ENCODE measurements at places on chromosomes 16 and 17.

DNA sequence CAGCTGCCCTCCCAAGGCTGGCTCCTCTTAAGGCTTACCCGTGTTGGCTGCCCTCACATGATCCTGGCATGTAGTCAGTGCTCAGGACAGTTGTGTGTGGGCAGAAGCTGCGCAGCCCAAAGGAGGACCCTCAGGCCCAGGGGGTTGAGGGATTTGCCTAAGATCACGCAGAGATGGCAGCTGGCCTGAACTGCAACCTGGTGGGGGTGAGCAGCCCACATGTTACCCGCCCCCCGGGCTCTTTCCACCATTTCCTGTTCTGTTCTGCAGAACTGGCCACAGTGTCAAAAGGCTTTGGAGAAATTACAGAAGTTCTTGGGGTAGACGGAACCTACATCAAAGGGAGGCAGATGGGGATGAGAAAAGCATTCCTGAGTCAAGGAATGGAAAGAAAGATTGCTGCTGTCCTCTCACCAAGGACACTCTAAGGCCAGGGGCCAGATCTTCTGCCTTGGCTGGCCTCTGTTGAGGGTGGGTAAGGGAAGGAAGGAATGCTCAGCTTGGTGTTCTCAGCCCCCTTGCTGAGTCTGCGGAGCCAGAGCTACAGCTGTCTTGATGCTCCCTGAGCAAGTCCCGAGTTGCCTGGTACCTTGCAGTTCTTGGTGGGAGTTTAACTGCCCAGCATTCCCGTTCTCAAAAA, 53.0 kb downstream of the EPN2 start:
- no peak for DNase-seq

DNA sequence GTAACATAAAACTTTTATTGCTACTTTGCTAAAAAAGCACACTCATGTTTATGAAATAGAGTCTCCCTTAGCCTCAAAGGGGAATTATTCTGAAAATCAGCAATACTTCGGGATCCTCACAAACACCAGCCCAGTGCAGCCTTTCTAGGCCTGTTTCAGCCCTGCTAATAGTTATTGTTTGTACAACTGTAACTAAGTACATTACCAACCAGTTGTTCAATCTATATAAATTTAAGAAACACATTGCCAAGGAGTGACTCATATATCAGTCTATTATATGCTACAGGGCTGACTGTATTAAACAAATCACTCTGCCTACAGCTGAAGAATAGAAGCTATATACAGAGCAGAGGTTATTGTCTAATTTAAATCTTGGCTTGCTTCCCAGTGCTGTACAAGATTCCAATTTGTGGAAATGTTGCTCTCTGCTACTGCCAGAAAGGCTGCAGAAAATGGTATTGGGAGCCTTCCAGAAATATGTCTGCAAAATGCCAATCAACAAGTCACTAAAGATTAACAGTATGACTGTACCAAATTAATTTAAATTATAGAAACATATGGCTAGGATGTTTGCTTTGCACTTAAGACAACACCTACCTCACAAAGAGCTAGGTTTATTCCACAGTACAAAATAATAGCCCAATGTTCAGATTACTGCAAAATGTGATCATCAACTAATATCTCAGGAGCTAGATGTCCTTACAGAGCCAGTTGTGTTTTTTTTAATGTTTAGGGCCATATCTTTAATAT, 49.7 kb downstream of the TOX3 start:
- DNase-seq = no peak

DNA sequence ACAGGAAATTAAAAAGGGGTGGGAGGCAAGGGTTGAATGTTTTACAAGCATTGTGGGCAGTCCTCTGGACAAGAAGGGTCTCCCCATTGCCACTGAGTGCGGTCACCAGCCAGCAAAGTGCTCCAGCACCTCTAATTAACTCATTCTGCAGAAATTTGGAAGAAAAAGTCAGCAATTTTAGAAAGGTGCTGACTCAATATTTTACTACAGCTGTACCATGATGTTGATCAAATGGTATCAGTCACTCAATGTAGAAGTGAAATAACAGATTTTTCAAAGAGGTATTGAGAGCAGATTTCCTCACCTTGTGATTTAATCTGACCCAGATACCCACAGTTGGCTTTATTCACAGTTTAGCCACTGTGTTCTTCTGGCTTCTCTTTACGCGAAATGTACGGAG, 96.7 kb downstream of the PMP22 start:
- no peak for DNase-seq

GRCh38 chr17:81702934-81703746, at the start of gene MRPL12:
TSS of gene MRPL12 (plus strand) at chr17:81703367. CDS start at chr17:81703502, 135 bp downstream.
- DNase-seq = peak; percentile 82

DNA sequence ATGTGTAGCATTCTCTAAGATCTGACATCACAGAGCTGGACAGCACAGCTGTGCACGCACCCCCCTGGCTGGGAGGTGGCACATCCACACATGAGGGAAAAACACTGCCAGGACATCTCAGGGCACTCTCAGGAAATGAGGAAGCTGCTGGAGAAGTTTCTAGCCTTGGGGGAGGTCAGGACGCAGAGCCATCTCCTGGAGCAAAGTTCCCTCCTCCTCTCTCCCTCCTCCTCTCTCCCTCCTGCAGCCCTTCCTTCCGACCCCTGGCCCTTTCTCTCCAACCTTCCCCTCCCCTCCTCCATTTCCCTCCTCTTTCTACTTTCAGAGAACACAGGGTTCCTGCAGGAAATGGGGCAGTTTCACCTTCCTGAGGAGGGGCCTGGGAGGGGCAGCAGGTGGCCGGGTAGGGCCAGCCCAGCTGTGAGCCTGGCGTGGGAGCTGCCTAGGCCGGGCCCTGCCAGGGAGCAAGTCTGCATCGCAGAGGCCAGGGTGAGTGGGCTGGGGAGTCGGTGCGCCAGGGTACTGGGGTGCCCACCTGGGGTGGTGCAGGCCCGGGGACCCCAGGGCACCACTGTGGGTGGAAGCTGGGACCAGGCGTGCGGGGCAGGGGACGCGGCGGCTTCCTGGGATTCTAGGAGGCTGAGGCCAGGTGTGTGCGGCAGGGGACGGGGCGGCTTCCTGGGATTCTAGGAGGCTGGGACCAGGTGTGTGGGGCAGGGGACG, at the start of gene DPEP1:
Gene DPEP1 (plus strand): TSS at position 412 of the 723 bp plus-strand sequence. CDS start 16,769 bp downstream, outside the sequence.
- DNase-seq = no peak

GRCh38 chr16:15704545-15704987, 54.5 kb downstream of the NDE1 start:
- peak; percentile 68 for DNase-seq

GRCh38 chr17:1946021-1946932, 78.9 kb downstream of the RTN4RL1 start:
- DNase-seq = no peak

DNA sequence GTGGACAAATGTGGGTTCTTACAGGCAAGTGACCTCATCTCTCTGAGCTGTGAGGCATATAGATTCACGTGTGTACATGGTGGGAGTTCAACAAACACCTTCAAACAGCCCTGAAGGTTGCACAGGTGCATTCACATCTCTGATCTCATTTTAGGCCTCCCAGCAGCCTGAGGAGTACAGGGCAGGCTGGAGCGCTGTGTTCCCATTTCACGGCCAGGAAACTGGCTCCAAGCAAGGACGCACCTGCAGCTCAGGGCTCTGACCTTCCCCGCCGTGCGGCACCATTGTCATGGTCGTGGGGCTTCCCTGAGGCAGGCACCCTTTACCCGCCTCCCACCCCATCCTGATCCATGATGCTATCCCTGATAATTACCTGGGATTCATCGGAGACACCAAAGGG, 4.8 kb upstream of the CD300A start:
- no peak for DNase-seq

- peak; percentile 1 for DNase-seq
Observed at GRCh38 chr16:74107795-74108610, 188.6 kb upstream of the PSMD7 start.

GRCh38 chr16:12079412-12079965, 103.0 kb downstream of the SNX29 start:
- peak; percentile 45 for DNase-seq

DNA sequence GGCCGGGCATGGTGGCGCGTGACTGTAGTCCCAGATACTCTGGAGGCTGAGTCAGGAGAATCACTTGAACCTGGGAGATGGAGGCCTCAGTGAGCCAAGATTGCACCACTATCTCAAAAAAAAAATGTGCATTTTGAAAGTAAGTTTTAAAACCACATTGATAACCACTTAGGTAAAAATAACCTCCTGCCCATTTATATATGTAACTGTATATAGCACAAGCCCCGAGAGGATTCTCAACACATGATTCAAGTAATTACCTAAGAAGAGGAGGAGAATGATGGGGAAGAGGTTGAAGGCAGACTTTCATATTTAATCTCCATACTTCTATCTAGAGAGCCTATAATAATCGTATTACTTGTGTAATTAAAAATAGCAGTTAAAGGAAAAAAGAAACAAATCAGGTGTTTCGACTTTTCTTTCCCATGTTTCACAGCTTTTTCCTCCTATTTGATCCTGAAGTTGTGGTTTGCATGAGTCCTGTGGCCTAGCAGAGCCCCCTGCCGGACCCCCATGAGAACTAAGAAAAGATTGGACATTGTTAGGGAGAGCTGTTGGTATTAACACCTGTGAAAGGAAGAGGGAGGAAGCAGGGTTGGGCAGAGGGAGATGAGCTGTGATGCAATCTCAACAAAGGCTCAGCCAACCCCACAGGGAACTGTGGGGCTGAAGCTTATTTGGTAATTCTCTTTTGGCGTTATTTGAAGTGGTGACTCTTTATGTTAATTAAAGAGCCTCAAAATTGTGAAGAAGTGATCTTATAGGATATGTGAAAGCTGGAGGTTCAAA, 22.1 kb downstream of the PMFBP1 start:
- DNase-seq = no peak

DNA sequence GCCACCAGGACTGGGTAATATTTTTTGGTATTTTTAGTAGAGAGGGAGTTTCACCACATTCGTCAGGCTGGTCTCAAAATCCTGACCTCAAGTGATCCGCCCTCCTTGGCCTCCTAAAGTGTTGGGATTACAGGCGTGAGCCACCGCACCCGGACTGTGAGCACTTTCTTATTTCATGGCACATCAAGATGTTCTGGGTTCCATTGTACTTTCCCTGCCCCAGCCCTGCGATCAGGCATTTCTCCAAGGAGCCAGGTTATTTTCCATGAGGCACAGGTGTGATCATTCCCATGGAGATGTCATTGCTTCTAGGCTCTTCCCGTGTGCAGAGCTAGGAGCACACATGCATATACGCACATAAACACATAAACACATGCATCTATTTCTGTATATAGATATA, 2.6 kb upstream of the ANKRD40CL start:
- DNase-seq = no peak

- DNase-seq = no peak
Observed at GRCh38 chr17:69764146-69764545, 310.9 kb upstream of the KCNJ16 start.

DNA sequence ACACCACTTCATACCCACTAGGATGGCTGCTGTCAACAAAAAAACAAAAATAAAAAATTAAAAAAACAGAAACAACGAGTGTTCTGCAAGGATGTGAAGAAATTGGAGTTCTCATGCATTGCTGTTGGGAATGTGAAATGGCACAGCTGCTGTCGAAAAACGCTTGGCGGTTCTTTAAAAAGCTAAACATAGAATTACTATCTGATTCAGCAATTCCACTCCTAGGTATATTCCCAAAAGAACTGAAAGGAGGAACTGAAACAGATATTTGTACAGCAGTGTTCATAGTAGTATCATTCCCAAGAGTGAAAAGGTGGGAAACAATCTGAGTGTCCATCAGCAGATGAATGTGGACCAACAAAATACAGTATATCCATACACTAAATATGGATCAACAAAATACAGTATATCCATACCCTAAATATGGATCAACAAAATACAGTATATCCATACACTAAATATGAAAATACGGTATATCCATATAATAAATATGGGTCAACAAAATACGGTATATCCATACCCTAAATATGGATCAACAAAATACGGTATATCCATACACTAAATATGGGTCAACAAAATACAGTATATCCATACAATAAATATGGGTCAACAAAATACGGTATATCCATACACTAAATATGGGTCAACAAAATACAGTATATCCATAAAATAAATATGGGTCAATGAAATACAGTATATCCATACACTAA, 8.7 kb downstream of the METTL16 start:
- DNase-seq = no peak

- no peak for DNase-seq
Observed at GRCh38 chr16:75452464-75453190, 11.9 kb downstream of the TMEM170A start.

- no peak for DNase-seq
Observed at GRCh38 chr17:80427366-80428282, 12.7 kb downstream of the ENDOV start.

DNA sequence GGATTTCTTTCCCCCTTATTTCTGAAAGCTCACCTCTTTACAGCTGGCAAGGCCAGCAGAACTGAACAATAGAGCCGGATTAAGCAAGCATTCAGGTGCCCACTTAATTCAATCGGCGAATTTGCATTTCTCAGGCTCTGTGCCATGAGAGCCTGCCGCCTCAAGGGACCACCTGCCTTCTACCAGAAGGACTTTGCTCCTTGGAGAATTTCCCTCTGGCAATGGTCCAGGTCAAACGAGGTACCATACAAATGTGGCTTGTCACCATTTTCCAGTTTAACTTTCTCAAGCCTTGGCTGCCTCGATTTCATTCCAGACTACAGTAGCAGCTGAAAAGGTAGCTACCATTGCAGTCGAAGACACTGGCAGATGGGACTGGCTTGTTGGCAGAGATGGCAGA, 534.0 kb downstream of the MAF start:
- DNase-seq = no peak

GRCh38 chr16:85989863-85990643, 91.1 kb downstream of the IRF8 start:
- DNase-seq = no peak

DNA sequence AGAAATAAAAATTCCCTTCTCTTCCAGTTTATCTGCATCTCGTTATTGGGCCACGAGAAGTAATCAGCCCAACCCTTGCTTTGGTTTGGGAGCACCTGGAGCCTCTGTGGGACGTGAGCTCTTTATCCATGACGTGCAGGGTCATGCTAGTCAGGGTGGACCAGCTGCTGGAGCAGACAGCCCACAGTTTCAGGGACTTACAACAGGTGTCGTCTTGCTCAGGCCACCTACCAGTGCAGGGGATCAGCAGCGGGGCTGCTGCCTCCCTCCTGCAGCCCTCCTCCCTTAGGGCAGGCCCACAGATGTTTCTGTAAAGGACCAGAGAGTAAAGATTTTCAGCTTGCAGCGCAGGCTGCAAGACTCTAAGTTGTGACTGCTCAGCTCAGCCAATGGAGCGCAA, 16.9 kb downstream of the ADAD2 start:
- no peak for DNase-seq

GRCh38 chr16:52557236-52557635, 10.3 kb upstream of the TOX3 start:
- DNase-seq = no peak

DNA sequence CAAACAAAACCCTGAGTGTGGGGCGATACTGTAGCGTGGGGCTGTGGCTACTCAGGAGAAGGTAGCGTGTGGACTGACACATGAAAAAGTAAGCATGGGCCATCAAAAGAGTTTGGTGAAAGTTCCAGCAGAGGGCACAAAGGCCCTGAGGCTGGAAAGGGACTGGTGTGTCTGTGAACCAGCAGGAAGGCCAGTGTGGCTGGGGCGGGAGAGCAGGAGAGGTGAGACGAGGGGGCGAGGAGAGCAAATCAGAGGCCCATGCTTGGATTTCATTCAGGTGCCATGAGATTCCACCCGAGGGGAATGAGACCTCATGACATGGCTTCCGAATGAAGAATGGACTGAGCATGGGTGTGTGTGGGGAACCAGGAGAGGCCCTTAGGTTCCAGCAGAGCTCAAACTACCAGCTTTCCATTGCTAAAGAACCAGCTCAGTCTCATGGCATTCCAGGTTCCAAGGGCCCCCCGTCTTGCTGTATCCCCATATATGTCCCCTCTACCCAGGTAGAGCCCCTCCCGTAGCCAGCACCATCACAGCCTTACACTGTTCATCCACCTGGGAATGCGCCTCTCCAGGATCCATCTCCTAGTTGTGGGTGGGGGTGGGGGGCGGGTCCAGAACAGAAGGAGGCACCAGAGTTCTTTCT, 31.1 kb downstream of the TRPV2 start:
- DNase-seq = no peak

Measured in stimulated activated naive CD4-positive, alpha-beta T cell (primary cell).